ENCODE measurements at places on chromosomes 11 and 22.

GRCh38 chr11:128619540-128620308, 32.4 kb upstream of the ETS1 start:
- no peak for DNase-seq

DNA sequence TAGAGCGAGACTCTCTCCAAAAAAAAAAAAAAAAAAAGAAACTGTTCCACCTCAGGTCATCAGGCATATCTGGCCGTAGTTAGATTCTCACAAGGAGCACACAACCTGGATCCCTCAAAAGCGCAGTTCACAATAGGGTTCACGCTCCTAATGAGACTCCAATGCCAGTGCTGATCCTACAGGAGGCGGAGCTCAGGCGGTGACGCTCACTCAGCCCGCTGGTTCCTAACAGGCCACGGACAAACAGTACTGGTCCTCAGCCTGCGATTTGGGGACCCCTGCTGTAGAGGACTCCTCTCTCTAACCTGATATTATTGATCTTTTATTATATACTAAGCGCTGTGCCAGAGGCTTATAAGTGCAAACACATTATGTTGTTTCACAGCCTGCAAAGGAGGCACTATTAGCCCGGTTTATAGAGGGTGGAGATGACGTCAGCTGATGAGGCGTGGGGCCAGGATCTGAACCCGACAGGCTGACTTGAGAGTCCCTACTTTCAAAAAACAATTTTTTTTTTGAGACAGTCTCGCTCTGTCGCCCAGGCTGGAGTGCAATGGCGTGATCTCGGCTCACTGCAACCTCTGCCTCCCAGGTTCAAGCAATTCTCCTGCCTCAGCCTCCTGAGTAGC, 4.9 kb upstream of the MAFF start:
- DNase-seq: no peak

DNA sequence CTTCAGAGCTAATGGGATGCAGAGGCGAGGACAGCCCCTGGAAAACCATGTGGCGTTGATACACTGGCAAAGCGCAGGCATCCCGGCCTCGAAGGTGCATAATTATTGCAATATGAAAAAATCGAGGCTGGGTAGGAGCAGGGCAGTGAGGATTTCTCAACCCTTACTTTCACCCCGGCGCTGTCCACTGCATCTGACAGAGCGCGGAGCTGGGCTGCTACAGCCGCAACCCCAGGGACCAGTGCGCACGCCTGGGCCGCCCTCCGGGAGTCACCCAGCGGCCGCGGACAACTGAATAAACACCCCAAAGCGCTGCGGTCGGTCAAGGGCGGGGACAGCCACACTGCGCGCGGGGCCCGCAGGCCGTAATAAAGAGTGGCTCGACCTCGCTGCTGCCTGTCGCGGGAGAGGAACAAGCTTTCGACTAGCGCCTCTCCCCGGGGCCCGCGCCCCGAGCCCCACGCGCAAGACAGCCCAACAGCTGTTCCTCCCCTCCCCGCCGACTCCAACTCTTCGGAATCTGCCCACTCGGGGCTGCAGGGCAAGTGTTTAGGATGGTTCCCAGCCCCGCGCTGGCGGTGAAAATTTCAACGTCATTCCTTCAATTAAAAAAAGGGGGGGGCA, 3.6 kb upstream of the WT1 start:
- no peak for DNase-seq

GRCh38 chr22:44002997-44003396, 21.1 kb upstream of the PARVB start:
- DNase-seq: no peak

DNA sequence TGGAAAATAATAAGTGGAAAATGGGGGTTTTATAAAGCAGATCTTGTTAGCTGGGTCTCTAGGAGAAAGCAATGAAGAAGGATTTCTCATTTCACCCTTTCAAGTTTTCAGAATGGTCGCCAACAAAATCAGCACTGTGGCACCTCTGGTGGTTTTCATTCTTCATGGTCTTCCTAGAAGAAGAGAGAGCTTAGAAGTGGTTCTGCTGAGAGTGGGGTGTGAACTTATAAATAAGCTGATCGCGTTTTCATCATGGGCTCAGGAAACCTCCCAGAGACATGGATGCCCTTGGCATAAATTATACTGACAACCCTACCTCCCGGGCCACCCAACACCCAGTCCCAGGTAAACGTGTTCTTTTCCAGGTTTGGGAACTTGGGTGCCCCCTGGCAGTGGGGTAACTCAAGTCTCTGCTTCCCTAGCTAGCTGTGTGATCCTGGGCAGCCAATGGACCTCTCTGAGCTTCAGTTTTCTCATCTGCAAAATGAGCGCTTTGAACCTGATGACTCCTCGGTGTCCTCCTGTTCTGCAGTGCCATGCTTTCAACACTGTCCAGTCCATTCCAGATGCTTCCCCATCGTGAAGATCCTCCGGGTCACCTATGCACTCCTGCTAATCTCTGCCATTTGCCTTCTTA, 72.6 kb upstream of the GRAMD1B start:
- no peak for DNase-seq

- DNase-seq: no peak
Observed at GRCh38 chr22:42269432-42270175, 849 bp downstream of the TCF20 start.

GRCh38 chr11:2767801-2768200, 68.0 kb upstream of the KCNQ1OT1 start:
- DNase-seq: no peak

DNA sequence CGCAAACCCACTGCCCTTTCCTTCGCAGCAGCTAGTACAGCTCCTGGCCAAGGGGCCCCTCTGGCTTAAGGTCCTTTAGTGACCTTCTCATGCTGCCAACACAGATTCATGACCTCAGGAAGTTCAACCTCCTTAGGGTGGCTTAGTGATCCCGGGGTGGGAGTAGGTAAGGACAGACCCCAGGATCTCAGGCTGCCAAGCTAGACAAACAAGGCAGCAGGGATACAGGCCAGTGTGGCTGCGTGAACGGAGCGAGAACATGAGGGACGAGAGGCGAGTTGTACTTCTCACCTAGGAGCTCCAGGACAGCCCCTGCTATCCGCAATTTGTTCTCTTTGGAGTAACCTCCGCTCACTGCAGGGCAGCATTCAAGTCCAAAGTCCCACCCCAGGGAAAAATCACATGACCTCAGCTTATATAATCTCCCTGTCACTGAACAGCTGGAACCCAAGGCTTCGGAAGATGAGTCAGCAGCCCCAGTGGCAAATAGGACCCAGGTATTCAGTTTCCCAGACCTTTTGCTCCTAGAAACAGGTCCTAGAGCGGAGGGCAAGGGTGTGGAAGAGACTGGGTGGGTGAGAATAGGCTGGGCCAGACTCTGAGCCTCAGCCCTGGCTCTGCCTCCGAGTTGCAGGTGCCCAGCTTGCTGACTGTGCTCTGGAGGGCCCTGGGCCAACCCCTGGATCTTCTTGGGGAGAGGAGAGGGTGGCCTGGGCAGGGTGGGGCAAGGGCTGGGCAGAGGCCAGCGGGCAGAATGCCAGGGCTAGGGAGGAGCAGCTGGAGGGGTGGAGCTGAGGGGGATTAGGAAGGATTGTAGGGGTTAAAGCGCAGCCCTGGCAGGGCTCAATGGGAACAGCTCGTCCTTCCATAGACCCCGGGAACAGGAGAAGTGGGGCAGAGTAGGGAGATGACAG, 13.1 kb downstream of the USP2 start:
- DNase-seq: no peak

GRCh38 chr11:27471589-27472397, 797 bp downstream of the LGR4 start:
- DNase-seq: no peak

- DNase-seq: no peak
Observed at GRCh38 chr22:46366801-46367706, 31.5 kb downstream of the TRMU start.

GRCh38 chr11:17211286-17211685, 3.5 kb upstream of the PIK3C2A start:
- no peak for DNase-seq

GRCh38 chr22:28252539-28252938, 333.5 kb upstream of the PITPNB start:
- DNase-seq: no peak

DNA sequence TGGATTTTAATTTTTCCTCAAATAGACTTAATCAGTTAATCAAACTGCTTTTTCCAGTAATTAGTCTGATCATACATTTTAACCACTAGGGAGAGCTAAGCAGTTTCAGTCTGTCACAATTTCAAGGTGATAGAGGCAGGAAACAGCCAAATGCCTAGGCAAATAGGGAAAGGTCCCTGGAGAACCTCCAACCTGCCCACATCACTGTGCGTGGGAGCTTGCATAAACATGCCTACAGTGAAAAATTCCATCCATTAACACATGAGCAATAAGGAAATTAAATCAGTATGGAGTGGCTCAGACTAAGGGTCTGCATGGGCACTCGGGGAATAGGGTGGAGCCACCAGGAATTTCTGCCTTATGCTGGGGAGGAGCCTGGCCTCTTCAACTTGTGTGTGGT, 74.6 kb downstream of the AASDHPPT start:
- no peak for DNase-seq

- no peak for DNase-seq
Observed at GRCh38 chr11:69552951-69553350, 71.5 kb downstream of the LINC01488 start.

DNA sequence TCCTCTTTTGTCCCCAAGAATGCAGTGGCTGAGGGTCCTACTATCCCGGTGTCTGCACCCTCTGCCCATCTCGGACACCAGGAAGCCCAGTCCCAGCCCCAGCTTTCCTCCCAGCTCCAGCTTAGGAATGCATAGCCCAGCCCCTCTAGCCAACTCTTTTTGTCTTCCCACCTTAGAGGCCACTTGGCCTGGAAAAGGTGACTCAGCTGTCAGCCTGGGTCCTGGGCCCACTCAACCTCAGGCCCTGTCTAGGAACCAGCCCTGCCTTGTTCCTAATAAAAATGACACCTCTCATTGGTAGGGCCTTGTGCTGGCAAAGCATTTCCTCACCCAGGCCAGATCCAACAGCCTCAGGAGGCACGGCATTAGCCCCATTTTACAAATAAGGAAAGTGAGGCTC, 28.2 kb downstream of the PDE2A start:
- DNase-seq: no peak

DNA sequence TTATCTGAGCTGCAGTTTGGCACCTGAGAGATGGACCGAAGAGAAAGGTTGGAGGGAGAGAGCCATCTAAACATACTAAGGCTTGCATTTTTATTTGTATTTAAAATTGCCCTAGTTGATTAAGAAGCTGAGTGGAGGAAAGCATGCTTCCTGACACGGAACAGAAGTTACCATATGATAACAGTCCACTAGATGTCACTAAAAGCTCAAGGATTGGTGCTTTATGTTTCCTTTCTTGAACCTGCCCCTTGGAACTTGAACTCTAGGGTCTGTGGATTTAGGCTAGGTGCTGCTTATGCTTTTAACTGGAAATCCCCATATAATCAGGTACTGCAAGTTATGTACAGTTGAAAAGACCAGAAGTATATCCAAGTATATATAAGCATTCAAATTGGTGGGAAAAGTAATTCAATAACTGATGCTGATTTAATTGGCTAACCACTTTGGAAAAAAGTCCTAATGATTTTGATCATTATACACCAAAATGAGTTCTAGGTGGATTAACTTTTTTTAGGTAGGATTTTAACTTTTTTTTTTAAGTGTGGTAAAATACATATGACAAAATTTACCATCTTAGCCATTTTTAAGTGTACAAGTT, 9.5 kb downstream of the RBMXL2 start:
- peak; percentile 16 for DNase-seq

DNA sequence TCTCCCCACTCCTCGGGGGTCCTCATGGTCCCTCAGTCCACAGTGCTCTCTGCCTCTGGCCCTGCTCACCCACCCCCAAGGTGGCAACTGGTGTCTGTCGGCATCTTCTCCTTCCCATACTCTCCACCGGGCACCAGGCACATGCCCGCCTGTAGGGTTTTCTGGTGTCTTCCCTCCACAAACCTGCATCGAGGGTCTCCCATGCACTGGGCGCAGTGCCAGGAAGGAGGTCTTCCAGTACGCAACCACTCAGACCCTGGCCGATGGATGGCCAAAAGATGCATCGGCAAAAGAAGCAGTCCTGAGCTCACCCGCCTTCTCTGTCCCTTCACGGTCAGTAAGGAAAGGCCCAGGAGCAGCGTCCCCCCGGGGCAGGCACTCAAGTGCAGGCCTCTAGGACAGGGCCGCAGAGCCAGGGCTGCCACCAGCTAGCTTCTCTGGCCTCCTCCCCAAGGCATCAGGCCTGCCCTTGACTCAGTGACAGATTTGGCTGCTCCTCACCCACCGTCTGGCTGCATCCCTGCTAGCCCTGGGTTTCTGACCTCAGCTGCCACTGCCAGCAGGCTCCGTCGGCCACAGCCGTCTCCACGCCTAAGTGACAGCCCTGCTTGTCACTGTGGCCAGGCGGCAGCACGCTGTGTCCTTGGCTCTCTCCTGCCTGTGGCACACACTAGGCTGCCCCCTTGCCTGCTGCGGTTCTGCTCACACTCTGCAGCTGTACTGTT, 32.1 kb upstream of the IGSF9B start:
- DNase-seq: no peak

DNA sequence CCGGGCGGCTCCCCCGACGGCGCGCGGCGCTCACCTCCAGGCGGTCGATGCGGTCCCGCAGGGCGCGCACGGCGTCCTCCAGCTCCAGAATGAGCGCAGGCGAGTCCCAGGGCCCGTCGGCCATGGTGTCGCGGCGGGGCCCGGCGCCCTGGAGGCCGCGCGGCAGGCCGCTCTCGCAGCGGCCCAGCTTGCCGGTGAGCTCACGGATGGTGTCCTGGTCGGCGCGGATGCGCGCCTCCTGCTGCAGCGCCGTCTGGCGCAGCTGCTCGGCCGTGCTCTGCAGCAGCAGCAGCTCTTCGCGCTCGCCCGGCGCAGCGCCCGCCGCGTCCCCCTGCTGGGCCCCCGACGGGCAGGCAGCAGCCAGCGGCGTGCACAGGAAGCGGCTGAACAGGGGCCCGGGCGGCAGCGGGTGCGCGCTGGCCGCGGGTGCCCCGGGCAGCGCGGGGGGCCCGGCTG, 599 bp downstream of the NPTXR start:
- peak; percentile 66 for DNase-seq

DNA sequence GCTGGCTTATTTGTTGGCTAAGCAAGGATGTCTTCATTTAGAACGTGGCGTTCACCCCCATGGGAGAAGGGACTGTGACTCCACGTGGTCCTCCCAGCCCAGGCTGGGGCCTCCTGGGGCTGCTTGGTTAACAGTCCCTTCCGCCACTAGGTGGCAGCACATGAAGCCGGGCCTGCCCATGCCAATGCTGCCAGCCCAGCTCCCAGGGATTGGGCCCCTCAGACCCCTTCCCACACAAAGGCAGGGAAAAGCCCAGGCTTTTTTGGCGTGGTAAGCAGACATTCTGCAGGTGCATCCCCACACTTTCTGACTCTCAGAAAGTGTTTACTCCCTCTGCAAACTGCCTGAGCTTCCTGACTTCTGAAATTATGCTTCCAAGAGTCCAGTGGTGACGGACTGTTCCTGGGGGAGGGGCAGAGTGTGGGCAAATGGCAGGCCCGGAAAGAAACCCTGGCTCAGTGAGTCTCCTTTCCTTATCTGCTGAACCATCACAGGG, 3.1 kb downstream of the CBX6 start:
- DNase-seq: peak; percentile 57

GRCh38 chr11:60357771-60358170, 20.6 kb upstream of the MS4A7 start:
- DNase-seq: no peak

- DNase-seq: no peak
Observed at GRCh38 chr22:40265783-40266182, 80.5 kb upstream of the ADSL start.

All from renal cortex interstitium (tissue), 15 donors.